Stromal cell of bone marrow (primary cell): ENCODE measurements at places on chromosomes 2 and 18.
A peak's percentile ranks its signal among the peaks of the same experiment; 100 is the strongest.

GRCh38 chr2:160650196-160651118 is 156.8 kb upstream of the RBMS1 start:
- DNase-seq, result no peak

DNA sequence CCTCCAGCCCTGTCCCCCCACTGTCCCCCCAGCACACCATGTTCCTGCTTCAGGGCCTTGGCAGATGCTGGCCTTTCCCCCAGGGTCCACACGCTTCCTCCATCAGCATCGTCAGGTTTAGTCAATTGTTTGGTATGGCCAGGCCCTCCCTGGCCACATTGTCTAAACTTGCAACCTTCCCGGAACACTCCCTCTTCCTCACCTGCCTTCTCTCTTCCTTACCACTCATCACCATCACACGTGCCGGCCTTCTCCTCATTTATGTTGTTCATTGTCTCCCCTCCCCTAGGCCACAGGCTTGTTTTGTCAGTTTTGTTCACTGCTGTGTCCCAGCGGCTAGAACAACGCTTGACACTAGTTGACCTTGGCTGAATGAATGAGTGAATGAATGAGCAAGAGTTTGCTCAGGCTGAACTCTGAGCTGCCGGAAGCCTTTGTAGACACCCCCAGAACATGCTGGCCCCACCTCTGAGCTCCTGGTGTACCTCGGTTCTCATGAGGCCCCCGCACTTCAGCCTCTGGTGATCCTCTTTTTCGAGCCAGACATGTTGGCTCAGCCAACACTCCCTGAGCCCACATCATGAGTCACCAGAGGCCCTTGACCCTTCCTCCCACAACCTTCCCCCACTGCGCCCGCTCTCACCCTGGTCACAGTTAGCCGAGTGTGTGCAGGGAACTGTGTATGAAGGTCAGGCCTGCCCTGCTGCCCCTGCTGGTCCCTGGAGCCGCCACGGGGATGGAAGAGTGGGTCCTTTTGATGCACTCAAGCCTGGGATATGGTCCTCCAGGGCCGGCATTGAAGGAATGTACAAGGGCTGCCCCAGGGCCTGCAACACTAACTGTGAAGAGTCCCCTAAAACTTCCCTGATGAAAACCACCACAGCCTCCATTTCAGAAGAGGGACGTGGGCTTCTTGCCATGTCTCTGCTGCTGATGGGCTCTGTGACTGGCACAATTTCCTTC is 57.5 kb downstream of the HS1BP3 start:
- DNase-seq, result peak; percentile 74

DNA sequence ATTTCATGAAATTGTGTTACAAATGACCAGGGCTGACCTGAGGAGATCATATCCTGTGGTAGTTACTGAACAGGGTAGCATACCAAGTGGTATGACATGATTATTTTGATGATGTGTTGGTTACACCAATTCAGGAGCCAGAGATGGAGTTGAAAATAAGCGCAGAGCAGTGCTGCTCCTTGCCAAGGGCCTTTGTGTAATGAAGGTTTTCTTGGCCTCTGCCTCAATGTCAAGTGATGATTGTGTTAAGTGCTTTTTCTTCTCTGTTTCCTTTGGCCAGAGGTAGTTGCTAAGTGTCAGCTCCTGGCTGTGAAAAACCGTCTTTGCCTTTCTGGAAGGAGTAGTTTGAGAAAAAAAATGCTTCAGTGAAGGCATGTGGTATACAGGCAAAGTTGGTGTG is 131.2 kb downstream of the CERS6 start:
- DNase-seq, result no peak

DNA sequence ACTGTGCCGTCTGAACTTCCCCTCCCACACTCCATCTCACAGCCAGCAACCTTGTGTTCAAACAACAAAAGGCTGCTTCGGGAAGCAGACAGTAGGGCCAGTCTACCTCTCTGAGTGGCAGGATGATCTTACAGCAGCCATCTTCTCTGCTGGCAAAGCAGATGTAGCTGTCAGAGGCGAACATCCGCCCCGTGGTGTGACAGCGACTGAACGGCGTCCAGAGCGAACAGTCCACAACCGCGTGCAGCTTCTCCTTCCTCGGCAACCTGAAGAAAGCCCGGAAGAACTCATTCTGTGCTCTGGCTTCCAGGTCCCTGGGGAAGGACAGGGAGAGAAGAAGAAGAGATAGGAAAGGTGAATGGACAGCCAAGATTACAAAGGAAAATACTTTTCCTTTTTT is 38.0 kb downstream of the RPL31 start:
- no peak for DNase-seq

DNA sequence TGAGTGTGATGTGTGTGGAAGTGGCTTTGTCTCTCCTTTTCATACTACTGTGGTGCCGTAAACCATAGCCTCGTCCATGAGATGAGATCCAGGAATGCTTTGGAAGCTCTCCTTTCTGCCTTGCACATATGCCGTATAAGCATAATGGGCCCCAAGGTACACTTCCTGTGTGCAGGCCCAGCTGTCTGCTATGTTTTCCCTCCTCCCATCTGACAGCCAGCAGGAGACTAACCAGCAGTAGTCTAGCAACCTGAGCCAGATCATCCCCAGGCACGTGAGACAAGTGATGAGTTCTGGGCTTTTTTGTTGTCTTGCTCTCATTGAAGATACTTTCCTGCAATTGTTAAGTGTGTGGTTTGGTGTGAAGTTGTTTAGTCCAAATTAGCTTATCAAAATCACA is 555.5 kb upstream of the LRRTM4 start:
- no peak for DNase-seq

DNA sequence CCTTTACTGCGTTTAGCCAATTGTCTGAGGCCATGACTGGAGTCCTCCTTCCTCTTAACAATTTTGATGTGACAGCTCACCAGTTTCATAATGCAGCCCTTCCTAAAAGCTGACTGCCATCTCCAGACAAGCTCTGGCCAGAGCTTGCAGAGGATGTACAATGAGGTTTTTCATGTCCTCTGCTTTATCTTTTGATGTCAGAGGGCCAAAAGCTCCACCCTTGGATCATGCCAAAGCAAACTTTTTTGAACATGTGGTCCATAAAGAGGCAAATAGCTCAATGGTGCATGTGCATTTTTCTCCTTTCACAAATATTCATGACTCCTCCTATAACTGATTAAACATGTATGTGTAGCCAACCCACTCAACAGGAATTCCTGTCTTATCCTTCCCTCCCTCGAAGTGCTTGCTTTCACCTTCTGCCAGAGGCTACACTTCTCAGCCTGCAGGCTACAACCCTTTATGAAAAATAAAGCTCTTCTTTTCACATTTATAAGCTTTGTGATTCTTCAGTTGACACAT is 266.2 kb downstream of the FBXO15 start:
- no peak for DNase-seq

DNA sequence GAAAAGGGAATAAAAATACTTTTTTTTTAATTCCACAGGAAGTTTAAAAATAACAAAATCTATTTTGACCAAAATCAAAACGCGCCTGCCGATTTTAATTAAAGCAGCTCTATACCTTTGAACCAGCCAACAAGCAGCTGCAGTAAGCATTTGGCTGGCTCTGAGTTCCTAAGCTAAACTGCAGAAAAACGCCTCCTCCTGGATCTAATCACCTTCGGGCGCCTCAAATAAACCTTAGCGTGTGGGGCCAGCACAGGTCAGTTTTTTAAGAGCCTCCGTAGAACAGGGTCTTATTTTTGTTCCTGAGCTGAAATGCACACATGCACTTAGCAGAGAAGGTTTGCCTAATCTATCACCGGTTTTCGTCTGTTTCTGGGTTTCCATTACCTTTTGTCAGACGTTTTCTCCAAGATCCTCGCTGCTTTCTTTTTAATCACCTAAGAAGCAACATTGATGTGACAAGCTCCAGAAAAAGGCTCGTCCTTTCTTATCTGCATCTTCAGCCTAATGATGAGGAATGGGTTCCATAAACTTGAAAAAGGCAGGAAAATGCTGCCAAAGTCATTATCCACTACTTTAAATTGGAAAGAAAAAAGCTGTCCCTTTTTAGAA is 64.7 kb upstream of the HNRNPA3 start:
- no peak for DNase-seq

- peak; percentile 50 for DNase-seq
Measured at GRCh38 chr2:168119515-168120141, 127.8 kb downstream of the STK39 start.

DNA sequence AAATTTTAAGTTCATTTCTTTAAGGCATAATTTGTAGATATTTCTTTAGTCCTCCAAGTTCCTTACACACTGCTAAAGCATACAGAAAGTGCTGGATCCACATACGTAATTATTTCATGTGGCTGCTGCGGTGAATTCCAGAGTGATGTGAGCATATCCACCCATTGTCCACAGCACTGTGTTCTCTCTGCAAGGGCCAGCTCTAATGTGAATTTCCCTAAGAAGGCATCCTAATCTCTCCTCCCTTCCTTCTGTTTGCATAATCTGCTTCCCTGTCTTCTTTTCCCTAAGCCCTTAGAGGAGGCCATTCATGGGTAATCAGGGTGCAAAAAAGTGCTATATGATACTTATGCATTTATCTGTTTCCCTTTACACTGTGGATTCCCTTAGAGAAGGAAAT is 57.2 kb downstream of the COBLL1 start:
- no peak for DNase-seq

- no peak for DNase-seq
Measured at GRCh38 chr2:64283641-64284361, 139.6 kb upstream of the PELI1 start.

- peak; percentile 71 for DNase-seq
Measured at GRCh38 chr2:121721926-121722325, 14.7 kb downstream of the NIFK start.

- DNase-seq, result no peak
Measured at GRCh38 chr18:78073275-78073674, 823.6 kb downstream of the GALR1 start.

DNA sequence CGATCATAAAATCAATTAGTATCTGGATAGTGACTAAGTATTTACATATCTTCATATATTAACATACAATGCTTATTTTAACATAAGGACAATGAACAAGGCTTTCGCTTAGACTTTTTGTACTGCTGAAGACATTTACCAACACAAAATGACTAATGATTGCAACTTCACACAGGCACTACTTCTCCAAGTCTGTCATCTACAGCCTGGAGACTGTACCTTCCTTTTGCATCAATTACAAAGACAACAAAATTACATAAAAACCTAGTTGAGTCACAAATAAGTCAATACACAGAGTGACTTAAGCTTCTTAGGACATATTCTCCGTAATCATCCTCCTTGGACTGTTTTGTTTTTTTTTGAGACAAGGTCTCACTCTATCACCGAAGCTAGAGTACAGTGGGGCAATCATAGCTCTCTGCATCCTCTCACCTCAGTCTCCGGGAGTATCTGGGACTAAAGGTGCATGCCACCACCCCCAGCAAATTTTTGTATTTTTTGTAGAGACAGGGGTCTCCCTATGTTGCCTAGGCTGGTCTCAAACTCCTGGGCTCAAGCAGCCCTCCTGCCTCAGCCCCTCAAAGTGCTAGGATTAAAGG is 15.9 kb downstream of the PUM2 start:
- DNase-seq, result no peak

DNA sequence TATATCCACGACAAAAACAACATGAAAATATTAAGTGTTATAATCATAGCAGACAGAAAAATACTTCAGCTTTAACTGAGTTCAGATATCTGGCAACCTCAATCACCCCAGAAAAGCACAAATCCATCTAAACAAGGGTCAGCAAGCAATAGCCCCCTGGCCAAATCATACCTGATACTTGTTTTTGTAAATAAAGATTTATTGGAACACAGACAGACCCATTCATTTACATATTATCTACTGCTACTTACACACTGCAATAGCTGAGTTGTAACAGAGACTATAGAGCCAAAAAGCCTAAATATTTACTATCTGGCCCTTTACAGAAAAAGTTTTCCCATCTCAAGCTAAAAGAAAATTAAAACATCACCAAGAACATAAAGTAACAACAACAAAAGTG is 12.8 kb downstream of the FARSB start:
- DNase-seq, result no peak

GRCh38 chr2:63875131-63875527 is 33.4 kb downstream of the UGP2 start:
- DNase-seq, result peak; percentile 25

DNA sequence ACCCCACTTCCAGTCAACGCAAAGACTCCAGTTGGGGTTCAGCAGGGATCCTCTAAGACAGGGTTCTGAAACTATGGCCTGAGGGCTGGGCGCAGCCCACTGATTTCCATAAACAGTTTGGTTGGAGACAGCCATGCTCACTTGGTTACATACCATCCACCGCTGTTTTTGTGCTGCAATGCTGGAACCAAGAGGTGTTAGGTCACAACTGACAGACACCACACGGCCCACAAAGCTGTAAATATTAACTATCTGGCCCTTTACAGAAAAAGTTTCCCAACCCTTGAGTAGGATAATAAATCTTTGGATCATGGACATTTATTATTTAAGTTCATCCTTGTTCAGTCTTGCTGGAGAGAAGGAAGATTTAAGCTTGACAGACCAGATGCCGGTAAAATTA is 8.4 kb upstream of the CD226 start:
- DNase-seq, result no peak

- DNase-seq, result no peak
Measured at GRCh38 chr2:149028377-149028776, 10.1 kb upstream of the LYPD6B start.

GRCh38 chr2:70321370-70321769 is 19.5 kb upstream of the FAM136A start:
- DNase-seq, result no peak

- DNase-seq, result no peak
Measured at GRCh38 chr2:236061899-236062298, 106.3 kb downstream of the GBX2 start.

DNA sequence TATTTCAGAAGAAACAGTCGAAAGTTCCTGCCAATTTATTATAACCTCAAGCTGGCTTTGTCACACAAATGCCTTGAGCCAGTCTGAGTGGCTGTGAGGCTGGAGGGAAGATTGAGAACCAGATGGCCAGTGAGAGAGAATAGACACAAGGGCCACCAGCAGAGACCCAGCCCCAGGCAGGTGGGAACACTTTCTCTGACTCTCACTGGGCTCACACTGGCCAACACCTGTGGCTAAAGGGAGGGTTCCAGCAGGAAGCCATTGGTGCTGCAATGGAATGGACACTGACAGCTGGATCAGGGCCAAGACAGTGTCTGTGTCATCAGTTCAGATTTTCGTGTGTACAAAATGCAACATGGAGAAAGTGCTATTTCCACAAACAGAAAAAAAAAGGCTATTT is 29.9 kb downstream of the LOXHD1 start:
- no peak for DNase-seq
